ENCODE measurements at places on chromosomes 16 and 17.

DNA sequence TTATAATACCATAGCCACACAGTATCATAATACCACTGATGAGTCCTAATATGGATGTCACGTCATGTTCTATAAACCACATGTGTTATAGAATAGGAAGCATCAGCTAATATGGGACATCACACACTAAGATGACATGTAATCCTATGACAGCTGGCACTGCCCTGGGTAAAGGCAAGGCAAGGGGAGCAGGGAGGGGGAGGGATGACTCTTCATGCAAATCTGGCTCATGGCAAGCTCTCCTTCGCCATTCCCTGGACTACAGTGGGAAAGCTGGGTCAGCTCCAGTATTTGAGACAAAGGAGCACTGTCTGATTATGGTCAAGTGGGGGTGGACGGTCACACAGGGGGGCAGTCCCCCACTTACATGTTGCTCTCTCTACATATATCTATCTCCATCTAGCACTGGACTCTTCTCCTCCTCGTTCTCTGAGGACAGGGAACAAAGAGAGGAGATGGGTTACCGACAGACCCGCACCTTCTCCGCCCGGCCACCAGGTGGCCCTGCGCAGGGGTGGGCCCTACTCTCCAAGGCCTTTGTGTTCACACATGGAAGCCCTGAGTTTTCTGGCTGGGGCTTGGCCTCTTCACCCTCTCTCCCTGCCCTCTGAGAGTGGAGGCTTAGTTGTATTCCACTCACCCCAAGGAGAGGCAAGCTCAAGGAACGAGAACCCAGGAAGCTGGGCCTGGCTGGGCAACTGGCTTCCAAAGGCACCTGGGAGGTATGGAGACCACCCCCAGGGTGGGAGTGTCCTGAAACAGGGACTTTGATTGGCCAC is 23.4 kb upstream of the MPO start:
- peak; percentile 50 for DNase-seq
- H3K4me1 ChIP-seq, result peaks cover 6% of the 10 kb centered on the region
- no peaks in the 10 kb centered on the region for H3K36me3 ChIP-seq
- no peak overlapping the region for H3K27ac ChIP-seq
- no peak overlapping the region for H3K4me3 ChIP-seq
- H3K27me3 ChIP-seq, result peaks cover 2% of the 10 kb centered on the region

GRCh38 chr16:73883841-73884240 is 412.8 kb upstream of the PSMD7 start:
- DNase-seq, result no peak
- H3K4me3 ChIP-seq, result no peak overlapping the region
- H3K27me3 ChIP-seq, result peaks cover 1% of the 10 kb centered on the region
- peaks cover 25% of the 10 kb centered on the region for H3K4me1 ChIP-seq

- no peak overlapping the region for H3K4me3 ChIP-seq
- no peak for DNase-seq
- peaks cover 39% of the 10 kb centered on the region for H3K4me1 ChIP-seq
- peaks cover 12% of the 10 kb centered on the region for H3K36me3 ChIP-seq
These were observed 39.2 kb downstream of the FTO start for GRCh38 chr16:53743149-53743566.

DNA sequence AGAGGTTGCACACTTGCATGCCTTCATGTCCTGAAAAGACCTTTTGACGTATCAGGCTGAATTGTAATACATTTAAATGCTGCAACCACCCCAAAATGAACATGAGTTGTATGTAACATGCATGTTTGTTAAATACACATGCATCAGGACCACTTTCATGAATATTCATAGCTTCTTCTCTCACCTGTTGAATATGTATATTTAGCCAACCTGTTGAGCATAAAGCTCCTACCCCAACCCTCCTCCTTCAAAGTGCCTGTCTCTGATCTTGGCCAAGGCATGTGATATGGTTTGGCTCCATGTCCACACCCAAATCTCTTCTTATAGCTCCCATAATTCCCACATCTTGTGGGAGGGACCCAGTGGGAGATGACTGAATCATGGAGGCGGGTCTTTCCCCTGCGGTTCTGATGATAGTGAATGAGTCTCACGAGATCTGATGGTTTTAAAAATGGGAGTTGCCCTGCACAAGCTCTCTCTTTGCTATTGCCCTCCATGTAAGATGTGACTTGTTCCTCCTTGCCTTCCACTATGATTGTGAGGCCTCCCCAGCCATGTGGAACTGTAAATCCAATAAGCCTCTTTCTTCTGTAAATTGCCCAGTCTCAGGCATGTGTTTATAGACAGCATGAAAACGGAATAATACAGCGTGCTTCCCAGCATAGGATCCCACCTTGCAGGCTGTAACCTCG is 3.8 kb upstream of the CRYM start:
- peak overlapping the region; percentile 9 for H3K4me3 ChIP-seq
- no peak for DNase-seq
- no peak overlapping the region for H3K27ac ChIP-seq
- H3K4me1 ChIP-seq, result peaks cover 11% of the 10 kb centered on the region

GRCh38 chr16:54585998-54586340 is 299.4 kb upstream of the IRX3 start:
- H3K4me1 ChIP-seq, result peaks cover 62% of the 10 kb centered on the region
- H3K27me3 ChIP-seq, result peaks cover 16% of the 10 kb centered on the region

DNA sequence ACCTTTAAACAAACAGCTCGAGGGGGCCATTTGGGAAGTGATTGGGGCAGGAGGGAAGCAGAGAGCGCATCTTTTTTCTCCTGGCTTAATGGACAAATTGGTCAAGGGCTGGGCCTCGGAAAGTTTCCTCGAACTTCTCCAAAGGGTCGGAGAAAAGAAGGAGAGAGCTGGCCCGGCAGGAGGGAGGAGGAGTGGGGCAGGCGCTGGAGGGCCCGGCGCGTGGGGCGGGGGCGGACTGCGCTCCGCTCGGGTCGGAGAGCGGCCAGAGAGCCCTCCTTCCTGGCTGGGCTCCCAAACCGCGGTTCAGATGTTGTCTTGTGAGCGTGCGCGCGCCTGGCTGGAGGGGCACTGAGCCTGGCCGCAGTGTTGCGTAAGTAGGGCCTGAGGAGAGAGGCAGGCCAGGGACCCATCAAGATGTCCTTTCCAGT is 1.2 kb downstream of the MMP2 start:
- H3K36me3 ChIP-seq, result peaks cover 19% of the 10 kb centered on the region
- H3K4me3 ChIP-seq, result peak overlapping the region; percentile 98
- H3K27ac ChIP-seq, result peak overlapping the region; percentile 94
- H3K27me3 ChIP-seq, result peaks cover 12% of the 10 kb centered on the region
- DNase-seq, result peak; percentile 29

DNA sequence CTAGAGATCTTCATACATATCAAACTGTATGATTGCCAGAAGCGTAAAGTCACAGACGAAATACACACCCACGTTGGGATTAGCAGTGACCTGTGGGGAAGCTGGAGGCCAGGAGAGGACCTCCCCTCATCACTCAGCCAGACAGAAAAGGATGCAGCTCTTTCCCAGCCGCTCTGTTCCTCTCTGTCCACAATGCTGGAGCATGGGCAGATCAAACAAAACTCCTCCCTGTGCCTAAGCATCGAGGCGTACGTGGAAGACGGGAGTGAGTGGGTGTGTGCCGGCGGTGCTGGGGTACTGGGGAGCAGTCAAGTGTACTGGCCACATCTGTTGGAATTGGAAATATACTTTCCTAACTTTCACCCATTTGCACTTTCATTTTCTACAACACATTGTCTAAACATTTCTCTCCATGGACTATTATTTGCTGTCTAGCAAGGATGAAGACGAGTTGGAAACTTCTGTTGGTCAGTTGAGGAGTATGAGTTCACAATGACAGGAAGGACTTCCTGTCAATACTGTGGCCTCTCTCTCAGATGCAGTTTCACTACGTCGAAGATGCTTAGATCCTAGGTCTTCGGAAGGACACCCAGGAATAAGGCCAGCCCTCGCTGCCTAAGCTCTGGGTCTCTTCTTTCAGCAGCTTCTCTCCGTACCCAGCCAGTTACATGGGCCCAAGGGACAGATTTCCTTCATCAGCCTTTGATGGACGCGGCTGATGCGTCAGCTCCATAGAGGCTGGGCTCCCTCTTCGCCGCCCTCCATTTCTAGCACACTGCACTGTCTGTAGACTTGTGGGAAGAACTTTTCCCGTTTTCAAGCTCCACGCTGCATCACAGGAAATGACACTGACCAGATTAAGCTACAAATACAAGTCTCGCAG is 30.6 kb upstream of the ENDOV start:
- H3K27me3 ChIP-seq, result no peaks in the 10 kb centered on the region
- H3K27ac ChIP-seq, result no peak overlapping the region
- H3K4me1 ChIP-seq, result no peaks in the 10 kb centered on the region
- H3K36me3 ChIP-seq, result peaks cover 5% of the 10 kb centered on the region
- no peak overlapping the region for H3K4me3 ChIP-seq

- H3K36me3 ChIP-seq, result no peaks in the 10 kb centered on the region
- peaks cover 12% of the 10 kb centered on the region for H3K4me1 ChIP-seq
- DNase-seq, result peak; percentile 49
- H3K4me3 ChIP-seq, result no peak overlapping the region
These were observed 82.9 kb upstream of the RCVRN start for GRCh38 chr17:9987779-9988585.

DNA sequence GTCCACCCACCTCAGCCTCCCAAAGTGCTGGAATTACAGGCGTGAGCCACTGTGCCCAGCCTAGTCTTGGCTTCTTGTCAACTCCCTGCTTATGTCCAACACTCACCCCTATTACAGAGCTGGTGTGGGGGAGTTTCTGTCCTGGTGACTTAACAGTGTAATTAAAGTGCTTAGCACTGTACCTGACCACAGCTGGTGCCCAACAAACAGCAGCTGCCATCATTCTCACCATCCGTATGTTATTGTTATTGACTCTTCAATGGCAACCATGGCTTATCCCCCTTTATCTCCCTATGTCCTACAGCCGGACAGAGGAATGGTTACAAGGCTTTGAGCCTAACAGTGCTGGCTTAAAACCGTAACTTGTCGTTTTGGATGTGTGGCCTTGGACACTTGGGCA is 17.0 kb upstream of the BRCA1 start:
- H3K27me3 ChIP-seq, result no peaks in the 10 kb centered on the region
- H3K27ac ChIP-seq, result no peak overlapping the region
- no peaks in the 10 kb centered on the region for H3K36me3 ChIP-seq
- no peak overlapping the region for H3K4me3 ChIP-seq

DNA sequence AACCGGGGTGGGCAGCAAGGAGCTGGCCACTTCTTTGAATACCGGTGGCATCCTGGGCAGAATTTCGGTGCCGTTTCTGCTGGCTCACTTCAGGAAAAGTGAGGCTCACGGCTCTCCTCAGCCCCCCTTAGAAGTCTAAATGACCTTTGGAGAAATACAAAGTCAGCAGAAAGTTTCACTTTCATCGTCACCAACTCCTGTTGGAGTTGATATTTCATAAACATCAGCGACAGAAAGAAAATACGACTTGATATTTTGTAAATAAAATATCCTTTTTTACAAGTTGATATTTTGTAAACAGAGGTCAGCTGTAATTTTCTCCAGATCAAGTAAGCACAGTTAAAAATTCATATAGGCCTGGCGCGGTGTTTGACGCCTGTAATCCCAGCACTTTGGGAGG is 781 bp downstream of the ZNF75A start:
- H3K4me3 ChIP-seq, result peak overlapping the region; percentile 85
- H3K27ac ChIP-seq, result no peak overlapping the region
- H3K4me1 ChIP-seq, result peaks cover 9% of the 10 kb centered on the region
- no peaks in the 10 kb centered on the region for H3K27me3 ChIP-seq
- peaks cover 69% of the 10 kb centered on the region for H3K36me3 ChIP-seq

GRCh38 chr17:26818736-26819135 is 475.2 kb upstream of the WSB1 start:
- H3K36me3 ChIP-seq, result no peaks in the 10 kb centered on the region
- H3K4me3 ChIP-seq, result no peak overlapping the region
- DNase-seq, result no peak
- H3K27ac ChIP-seq, result no peak overlapping the region
- H3K4me1 ChIP-seq, result no peaks in the 10 kb centered on the region

DNA sequence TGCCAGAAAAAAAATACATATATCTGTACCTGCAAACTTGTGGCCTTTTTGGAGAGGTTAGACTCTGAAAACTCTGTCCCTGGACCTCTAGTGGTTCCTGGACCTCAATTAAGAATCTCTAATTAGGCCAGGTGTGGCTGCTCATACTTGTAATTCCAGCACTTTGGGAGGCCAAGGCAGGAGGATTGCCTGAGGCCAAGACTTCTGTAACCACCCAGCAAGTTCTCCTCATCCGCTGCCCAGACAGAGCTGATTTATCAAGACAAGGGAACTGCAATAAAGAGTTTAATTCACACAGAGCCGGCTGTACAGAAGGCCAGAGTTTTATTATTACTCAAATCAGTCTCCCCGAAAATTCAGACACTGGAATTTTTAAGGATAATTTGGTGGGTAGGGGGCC is 4.2 kb downstream of the ASPA start:
- H3K4me3 ChIP-seq, result no peak overlapping the region
- peaks cover 14% of the 10 kb centered on the region for H3K4me1 ChIP-seq

- H3K4me3 ChIP-seq, result no peak overlapping the region
- H3K27me3 ChIP-seq, result peaks cover 6% of the 10 kb centered on the region
- H3K36me3 ChIP-seq, result no peaks in the 10 kb centered on the region
- H3K27ac ChIP-seq, result no peak overlapping the region
- H3K4me1 ChIP-seq, result peaks cover 15% of the 10 kb centered on the region
- DNase-seq, result peak; percentile 95
These were observed 709 bp upstream of the CD300LG start for GRCh38 chr17:43846221-43846712.

GRCh38 chr16:1464196-1464893 is 10.5 kb downstream of the CLCN7 start:
- no peak overlapping the region for H3K4me3 ChIP-seq
- H3K27ac ChIP-seq, result no peak overlapping the region
- H3K4me1 ChIP-seq, result no peaks in the 10 kb centered on the region
- H3K36me3 ChIP-seq, result no peaks in the 10 kb centered on the region
- no peak for DNase-seq

Measured in neural crest cell (in vitro differentiated cells).